Esophagus squamous epithelium (tissue), 5 donors: ENCODE measurements at places on chromosomes 11 and 22. TPM values are rescaled to one million over a fixed set of nuclear protein-coding genes. Genes with fewer than 3 reads are reported as not detected.

The LYVE1 gene
- 0.42 TPM for total RNA-seq

The THY1 gene
- total RNA-seq: 0.57 TPM

The SUSD2 gene
- 1.5 TPM for total RNA-seq

The DEAF1 gene
- 23.2 TPM for total RNA-seq

The PLA2G6 gene
- total RNA-seq: 12.9 TPM

The DBX1 gene
- total RNA-seq: not detected

The C22orf15 gene
- not detected for total RNA-seq

The HMOX1 gene
- total RNA-seq: 14.1 TPM

The SIK3 gene
- total RNA-seq: 23.4 TPM

The SPDYC gene
- total RNA-seq: not detected
